ENCODE measurements at places on chromosomes 2 and 18.

DNA sequence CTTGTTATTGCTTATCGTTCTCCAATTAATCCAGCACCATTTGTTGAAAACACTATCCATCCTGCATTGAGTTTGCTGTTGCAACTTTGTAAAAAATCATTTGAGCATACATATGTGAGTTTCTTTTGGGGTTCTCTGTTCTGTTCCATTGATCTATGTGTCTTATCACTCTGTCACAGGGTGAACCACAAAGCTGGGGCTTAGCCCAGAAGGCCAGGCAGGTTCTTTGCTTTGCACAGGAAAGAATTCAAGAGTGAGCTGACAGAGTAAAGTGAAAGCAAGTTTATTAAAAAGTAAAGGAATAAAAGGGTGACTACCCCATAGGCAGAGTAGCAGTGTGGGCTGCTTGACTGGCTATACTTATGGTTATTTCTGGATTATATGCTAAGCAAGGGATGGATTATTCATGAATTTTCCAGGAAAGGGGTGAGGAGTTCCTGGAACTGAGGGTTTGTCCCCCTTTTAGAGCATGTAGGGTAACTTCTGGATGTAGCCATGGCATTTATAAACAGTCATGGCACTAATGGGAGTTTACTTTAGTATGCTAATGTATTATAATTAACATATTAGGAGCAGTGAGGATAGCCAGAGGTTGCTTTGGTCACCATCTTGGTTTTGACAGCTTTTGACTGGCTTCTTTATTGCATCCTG is 46.8 kb downstream of the RNF138 start:
- no peak for DNase-seq

GRCh38 chr2:239644011-239644410 is 243.2 kb upstream of the HDAC4 start:
- DNase-seq: no peak

DNA sequence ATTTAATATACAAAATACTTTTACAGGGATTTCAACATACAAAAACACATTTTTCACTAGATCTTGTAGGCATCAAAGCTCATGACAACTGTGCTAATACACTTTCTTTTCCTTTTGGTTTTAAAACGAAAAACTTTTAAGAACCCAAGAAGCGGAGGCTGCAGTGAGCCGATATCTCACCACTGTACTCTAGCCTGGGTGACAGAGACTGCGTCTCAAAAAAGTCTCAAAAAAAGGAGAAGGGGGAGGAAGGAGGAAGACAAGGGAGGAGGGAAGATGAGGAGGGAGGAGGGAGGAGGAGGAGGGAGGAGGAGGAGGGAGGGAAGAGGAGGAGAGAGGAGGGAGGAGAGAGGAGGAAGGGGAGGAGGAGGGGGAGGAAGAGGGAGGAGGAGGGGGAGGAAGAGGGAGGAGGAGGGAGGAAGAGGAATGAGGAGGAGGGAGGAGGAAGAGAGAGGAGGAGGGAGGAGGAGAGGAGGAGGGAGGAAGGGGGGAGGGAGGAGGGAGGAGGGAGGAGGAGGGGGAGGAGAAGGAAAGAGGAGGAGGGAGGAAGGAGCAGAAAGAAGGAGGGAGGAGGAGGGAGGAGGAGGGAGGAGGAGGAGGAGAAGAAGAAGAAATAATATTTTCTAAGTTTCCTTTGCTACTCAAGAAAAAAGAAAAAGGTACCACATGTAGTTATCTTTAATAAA is 13.8 kb downstream of the ROCK2 start:
- DNase-seq: no peak

DNA sequence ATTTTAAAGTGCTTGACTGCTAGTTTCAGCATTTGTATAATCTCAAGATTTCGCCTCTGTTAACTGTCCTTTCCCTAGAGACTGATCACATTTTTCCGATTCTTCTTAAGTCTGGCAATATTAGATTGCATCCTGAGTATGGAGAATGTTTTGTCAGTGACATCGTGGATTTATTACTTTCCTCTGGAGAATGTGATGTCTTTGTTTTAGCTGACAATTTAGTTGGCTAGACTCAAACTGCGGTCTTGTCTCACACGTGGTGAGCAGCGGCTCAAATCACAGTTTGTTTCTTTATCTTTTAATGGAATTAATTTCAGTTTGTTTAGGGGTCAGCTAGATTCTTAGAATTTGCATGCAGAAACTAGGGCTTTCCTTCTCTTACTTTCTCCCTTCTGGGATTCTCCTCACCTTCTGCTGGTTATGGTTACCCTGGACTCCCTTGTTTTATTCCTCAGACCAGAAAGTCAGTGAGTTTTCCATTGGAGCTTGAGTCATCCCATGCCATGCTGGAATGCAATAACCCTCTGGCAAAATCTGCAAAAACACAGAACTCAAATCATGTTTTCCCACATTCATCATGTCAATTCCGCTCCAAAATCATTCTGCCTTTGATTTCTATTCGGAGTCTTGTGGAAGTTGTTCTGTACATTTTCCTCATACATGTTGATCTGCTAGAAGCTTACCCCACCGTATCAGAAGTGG is 327.2 kb upstream of the TRIB2 start:
- no peak for DNase-seq

GRCh38 chr18:10417191-10417590 is 37.2 kb upstream of the APCDD1 start:
- no peak for DNase-seq

DNA sequence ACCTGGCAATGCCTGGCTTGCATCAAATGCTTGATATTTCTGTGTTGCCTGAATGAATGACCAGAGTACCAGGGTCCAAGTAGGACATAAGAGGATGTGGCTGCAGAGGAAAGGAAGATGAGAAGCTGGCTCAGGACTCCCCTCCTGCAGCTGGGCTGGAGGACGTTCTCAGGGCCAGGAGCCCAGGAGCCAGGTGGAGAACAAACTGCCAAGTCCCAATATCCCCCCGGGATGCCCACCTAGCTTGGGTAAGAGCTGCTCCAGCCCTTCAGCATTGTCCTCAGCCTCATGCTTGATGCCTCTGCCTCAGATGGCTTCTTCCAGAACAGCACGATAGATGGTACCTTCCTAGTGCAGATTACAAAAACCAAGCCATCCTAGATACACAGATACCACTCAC is 8.6 kb upstream of the ATP6V1B1 start:
- DNase-seq: no peak

DNA sequence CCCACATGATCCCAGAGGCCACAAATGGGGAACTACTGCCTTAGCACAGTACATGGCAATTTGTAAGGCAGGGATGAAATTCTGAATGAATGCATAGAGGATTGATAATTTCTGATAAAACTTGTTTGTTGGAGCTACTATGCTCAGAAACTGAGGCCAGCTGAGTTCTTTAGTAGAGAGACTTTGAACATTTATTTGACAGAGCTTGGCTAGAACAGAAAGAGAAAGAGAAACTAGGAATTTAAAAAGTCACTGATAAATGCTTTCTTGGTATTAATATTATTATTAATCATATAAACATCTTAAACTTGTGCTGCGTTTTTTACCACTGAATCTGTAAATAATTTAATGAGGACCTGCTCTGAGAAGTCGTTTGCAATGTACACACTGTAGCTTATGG is 923.7 kb upstream of the CNTNAP5 start:
- DNase-seq: no peak

GRCh38 chr2:101412092-101412694 is 24.9 kb upstream of the CREG2 start:
- no peak for DNase-seq

GRCh38 chr2:176473177-176473576 is 203.9 kb downstream of the MTX2 start:
- DNase-seq: no peak

- DNase-seq: no peak
These were observed 296.0 kb downstream of the PLCL1 start for GRCh38 chr2:198100346-198100745.

- peak; percentile 19 for DNase-seq
These were observed 80.0 kb downstream of the EXOC6B start for GRCh38 chr2:72745679-72746368.

GRCh38 chr2:69973335-69973735 is 11.9 kb upstream of the ASPRV1 start:
- no peak for DNase-seq

Measured in amniotic stem cell (primary cell).